ENCODE measurements at places on chromosomes 11 and 22. TPM values are rescaled to one million over a fixed set of nuclear protein-coding genes. Genes with fewer than 3 reads are reported as not detected.

- DNase-seq = no peak
These were observed 14.3 kb upstream of the SPI1 start for GRCh38 chr11:47392546-47393162.

DNA sequence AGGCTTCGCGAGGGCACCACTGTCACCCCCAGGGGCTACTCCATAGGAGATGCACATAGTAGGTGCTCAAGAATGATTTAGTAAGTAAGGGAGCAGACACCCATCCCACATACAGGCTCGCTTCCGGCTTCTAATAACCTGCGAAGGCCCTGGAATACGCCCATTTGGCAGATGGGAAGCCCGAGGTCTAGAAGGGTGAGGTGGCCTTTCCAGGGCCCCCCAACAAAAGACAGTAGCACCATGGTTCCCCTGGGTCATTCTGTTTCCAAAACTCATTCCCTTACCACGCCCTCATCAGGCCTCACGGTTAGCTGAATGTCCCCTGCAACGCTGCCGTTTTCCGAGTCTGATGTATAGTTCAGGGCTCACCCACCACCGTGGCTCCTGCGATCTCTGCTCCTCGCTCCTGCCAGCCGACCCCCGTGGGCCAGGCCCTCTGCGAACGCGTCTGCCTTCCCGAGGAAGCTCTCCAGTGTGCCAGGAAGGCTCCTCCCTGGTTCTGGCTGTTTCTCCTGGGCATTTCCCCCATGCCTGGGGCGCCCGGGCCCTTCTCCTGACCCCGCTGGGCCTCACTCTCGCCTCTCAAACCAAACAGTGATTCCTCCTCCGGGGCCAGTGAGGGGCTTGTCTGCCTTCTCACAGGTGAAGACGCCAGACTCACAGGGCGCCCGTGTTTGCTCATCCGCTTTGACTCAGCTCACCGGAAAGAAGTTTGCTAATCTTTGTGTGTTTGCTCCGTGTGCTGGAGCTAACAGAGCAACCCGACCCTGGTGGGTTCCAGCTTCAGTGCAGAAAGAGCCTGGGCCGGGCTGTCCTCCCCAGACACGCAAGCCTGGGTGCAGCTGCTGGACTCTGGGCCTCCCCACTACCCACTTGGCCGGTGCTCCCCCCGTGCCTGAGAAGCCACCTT is 86.6 kb downstream of the RTL6 start:
- DNase-seq = no peak

DNA sequence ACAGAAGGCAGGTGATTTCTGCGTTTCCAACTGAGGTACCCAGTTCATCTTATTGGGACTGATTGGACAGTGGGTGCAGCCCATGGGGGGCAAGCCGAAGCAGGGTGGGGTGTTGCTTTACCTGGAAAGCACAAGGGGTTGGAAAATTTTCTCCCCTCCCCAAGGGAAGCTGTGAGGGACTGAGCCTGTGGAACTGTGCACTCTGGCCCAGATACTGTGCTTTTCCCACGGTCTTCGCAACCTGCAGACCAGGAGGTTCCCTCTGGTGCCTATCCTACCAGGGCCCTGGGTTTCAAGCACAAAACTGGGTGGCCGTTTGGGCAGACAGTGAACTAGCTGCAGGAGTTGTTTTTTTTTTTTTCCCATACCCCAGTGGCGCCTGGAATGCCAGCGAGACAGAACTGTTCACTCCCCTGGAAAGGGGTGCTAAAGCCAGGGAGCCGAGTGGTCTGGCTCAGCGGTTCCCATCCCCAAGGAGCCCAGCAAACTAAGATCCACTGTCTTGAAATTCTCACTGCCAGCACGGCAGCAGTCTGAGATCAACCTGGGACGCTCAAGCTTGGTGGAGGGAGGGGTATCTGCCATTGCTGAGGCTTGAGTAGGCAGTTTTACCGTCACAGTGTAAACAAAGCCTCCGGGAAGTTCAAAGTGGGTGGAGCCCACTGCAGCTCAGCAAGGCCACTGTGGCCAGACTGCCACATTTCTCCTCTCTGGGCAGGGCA is 97.2 kb downstream of the JRKL start:
- DNase-seq = no peak

GRCh38 chr11:108959105-108959761 is 294.4 kb downstream of the DDX10 start:
- no peak for DNase-seq

The POU2AF2 gene
- not detected for total RNA-seq

DNA sequence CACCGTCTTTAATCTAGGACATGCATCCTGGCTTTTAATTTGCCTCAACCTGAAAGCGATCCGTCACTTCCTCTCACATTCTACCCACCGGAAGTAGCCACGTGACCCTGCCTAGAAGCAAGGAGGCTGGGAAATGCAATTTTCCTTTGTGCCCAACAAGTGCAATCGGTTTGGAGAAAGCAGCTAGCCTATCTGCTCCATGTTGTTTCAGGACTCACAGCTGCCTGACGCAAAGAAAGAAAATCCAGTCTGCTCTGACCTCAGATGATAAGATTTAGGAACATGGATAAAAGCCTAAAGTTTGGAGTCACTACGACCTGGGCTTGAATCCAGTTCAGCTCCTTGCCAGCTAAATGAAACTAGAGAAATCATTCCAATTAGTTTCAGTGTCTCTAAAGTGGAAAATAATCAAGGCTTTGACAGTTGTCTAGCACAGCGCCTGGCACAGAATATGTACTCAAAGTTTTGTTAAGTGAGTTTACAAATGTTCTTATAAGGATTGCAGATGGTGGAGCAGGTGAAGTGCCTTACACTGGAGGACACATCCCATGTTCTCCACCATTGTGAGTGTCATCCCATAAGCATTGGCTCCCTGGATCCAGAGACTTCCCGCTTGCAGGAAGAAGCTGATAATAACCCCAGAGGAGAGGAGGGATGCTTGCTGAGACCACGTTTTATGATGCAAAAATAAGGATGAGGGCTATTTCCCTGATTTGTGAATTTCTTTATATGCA is 553.7 kb downstream of the MN1 start:
- DNase-seq = no peak

GRCh38 chr11:120710354-120711131 is 199.0 kb downstream of the GRIK4 start:
- DNase-seq = no peak

The KDM4D gene
- total RNA-seq = 2.7 TPM

The MMP27 gene
- not detected for total RNA-seq

DNA sequence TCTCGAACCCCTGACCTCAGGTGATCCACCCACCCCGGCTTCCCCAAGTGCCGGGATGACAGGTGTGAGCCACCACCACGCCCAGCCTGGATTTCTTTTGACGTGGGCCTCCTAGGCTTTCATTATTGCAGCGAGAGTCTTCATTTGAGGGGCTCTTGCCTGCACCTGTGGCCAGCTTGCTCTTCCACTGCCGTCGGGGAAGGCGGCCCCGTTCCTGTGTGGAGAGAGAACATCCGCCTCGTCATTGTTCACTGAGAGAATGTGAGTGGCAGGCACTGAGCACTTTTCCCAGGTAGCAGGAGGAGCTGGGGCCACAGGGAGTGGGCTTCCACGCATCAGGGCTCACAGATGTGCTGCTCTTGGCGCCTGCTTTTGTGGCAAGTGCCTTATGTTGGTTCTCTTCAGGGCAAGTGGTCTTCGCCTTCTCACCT is 365.0 kb downstream of the TBC1D22A start:
- DNase-seq = no peak

DNA sequence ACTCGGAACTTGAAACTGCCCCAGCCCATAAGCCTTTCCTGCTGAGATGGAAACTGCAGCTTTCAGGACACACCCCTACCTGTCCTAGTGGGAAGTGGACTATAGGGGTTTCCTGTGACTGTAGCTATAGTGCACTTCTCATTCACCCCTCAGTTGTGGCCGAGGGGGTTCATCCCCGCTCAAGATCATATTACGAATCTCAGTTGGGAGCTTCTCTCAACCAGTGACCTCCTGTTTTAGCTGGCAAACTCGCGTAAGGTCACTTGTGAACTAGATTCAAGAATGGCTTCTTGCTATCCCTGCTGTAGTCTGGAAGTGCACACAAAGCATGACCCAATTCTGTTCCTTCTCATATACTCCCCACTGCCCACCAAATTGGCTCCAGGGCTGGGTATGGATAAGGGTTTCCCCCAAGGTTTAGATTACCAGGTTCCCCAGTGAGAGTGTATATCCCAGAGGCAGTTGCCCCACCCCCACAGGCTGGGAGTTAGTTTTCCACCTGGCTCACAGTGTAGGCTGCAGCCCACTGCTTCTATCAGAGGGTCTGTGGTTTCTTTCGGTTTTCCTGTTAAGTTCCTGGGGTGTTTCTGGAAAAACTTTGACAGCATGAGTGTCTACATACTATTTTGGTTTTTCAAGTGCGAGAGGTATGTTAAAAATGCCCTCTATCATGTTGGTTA is 812.9 kb downstream of the JRKL start:
- DNase-seq = no peak

GRCh38 chr11:109957601-109958000 is 135.6 kb upstream of the ZC3H12C start:
- DNase-seq = no peak

The NEFH gene
- 11.6 TPM for total RNA-seq

- DNase-seq = peak; percentile 25
These were observed 8.2 kb upstream of the PGA3 start for GRCh38 chr11:61194981-61195695.

The PRR33 gene
- total RNA-seq = not detected

DNA sequence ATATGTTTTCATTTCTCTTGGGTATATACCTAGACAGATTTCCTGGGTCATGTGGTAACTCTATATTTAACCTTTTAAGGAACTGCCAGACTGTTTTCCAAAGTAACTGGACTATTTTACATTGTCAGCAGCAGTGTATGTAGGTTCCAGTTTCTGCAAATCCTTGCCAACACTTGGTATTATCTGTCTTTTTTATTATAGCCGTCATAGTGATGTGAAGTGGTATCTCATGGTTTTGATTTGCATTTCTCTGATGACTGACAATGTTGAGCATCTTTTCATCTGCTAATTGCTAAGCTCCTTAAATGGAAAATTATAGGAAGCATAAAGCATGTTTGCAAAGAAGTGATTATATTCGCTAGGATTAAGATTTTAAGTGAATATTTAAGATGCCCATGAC is 13.9 kb downstream of the NNMT start:
- DNase-seq = no peak
